ENCODE measurements at places on chromosomes 1 and 21.

GRCh38 chr1:35454176-35454575 lies 103.0 kb downstream of the KIAA0319L start:
- no peak for DNase-seq

- DNase-seq = no peak
Measured at GRCh38 chr1:24364975-24365678, 46.0 kb downstream of the GRHL3 start.

DNA sequence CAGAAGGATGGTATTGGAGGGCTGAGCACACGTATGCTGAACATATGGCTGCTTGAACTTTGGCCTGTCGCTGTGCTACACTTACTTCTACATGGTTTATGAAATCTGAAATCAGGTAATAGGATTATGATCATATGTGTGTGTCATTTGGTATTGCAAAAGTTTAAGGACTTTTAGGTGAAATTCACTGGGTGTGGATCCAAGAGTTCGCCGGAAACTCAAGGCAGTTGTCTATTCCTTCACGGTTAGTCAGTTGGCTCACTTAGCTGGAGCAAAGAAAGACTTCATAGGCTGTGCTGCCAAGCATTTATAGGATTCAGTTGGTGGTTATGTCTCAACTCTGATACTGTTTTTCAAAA lies 927 bp downstream of the UAP1 start:
- no peak for DNase-seq

DNA sequence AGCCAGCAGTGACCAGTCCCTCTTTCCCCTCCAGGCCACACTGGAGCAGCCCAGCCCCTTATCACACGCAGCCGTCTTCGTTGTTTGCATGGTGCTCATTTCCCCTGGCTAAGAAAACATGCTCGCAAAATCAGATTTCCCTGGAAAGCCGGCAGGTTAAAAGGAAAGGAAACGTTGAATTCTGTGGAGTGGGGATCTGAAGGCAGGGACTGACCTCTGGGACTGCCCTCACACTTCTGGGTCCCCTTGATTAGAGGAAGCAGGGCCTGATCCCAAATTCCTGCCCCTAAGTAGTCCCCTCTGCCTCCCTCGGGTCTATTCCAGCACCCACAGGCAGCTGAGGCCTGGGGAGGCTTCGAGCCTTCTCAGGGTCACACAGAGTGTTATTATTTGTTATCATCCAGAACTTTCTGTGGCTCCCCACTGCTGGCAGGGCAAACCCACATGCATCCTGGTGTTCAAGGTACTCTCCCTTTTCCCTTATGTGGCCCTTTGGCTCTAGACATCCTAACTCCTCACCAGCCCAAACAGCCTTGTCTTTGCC lies 125.2 kb upstream of the ZBTB40 start:
- no peak for DNase-seq

- no peak for DNase-seq
Measured at GRCh38 chr1:115239426-115239825, 98.6 kb downstream of the NGF start.

GRCh38 chr1:183051546-183051945 lies 28.3 kb downstream of the LAMC1 start:
- no peak for DNase-seq

- no peak for DNase-seq
Measured at GRCh38 chr1:103107741-103108375, 464 bp downstream of the COL11A1 start.

- no peak for DNase-seq
Measured at GRCh38 chr1:173410133-173410793, 66.9 kb upstream of the PRDX6 start.

- DNase-seq = no peak
Measured at GRCh38 chr1:47758341-47759250, 238.6 kb downstream of the TRABD2B start.

GRCh38 chr1:44672254-44672955 lies 1.9 kb downstream of the TMEM53 start:
- no peak for DNase-seq

GRCh38 chr1:151871284-151872030 lies 17.9 kb upstream of the THEM5 start:
- no peak for DNase-seq

DNA sequence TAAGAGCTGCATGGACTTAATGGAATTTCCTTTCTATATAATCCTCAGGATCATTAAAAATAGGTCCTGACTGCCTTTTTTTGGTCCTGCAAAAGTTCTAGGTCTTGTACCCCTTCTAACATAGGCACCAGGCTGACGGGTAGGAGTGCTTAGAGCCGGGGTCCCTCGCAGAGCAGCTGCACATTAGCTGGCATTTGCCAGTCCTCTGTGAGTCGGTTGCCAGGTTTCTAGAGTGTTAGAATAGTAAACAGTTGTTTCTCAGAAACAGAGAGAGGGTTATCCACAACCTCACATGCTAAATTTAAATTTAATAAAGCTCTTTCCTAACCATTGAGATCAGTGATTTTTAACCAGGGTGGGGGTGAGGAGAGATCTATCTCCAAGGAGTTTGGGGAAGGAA lies 35.4 kb upstream of the HEATR1 start:
- no peak for DNase-seq

DNA sequence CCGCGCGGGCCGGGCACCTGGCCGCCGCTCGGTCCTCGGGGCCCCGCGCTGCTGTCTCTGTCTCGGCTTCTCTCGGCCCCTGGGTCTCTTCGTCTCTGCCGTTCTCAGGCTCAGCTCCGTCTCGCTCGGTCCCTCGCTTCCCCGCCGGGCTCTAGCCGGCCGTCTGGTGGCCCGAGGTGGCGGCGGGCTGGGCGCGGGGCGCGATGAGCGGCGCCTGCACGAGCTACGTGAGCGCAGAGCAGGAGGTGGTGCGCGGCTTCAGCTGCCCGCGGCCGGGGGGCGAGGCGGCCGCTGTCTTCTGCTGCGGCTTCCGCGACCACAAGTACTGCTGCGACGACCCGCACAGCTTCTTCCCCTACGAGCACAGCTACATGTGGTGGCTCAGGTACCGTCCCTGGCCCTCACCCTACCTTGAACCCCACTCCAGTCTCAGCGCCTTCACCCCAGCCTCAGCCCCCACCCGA lies 355 bp downstream of the SHISAL2A start:
- no peak for DNase-seq
